ENCODE measurements at places on chromosomes 4 and X.

GRCh38 chrX:13892856-13893255 lies 76.0 kb upstream of the GPM6B start:
- no peak for DNase-seq

- DNase-seq: no peak
These were observed 99.5 kb upstream of the KLHL13 start for GRCh38 chrX:118216087-118216486.

GRCh38 chr4:13092702-13093101 lies 391.4 kb downstream of the RAB28 start:
- DNase-seq: no peak

DNA sequence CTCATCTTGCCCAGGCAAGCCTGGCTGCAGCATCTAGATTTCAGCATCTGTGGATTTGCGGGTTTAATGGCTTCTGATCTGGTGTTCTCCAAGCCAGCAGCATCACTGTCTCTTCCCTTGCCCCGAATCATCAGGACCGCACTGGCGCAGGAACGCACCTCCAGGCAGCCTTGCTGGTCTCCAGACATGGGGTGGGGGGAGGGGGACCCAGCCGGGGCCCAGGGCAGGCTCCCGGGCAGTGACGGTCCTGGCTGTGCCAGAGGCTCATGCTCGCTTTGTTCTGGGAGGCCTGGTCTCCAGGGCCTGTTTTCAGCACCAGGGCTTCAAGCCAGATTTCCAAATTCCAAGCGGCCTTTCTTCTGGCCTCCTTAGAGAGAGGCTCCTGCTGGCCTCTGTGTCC lies 4.9 kb downstream of the CFAP99 start:
- no peak for DNase-seq

GRCh38 chr4:763922-764321 lies 58.3 kb downstream of the PCGF3 start:
- DNase-seq: no peak

- no peak for DNase-seq
These were observed 4.0 kb upstream of the ZFX start for GRCh38 chrX:24145303-24146186.

DNA sequence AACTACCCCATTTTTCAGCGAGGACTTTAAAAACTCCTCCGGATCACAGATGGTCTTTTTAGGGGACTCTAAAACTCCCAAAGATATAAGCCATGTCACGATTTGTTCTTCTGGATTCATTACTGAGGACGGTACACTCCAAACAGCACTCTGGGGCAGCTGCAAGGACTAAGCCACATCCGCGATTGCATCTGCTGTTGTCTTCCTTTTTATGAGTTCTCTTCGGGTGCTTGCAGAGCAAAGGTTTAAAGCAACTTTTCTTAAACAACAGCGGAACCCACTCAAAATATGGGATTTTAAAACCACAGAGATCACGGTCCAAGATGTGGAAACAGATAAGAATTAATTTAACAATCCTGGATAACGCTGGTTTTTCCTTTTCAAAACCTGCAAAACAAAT lies at the start of gene ARHGEF6:
ARHGEF6 (minus strand) TSS at position 170 of the 400 bp plus-strand sequence; CDS start at position 120, 50 bp downstream.
- no peak for DNase-seq

DNA sequence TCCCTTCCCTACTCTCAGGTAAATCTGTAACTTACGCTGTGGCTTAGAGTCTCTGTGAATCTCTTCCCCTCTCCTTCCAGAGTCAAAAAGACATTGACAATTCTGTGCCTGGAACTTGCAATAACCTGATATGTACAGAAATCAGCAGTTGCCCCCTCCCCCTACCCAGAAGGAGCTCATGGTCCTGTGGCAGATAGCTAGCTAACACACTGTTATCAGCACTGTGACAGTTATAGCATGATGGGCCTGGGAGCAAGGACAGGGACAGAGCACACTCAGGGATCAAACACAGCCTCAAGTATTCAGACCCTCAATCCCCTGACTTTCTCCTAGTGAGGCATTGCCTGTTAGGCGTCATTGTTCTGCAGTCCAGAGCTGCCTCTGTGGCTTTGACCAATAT lies 18.7 kb upstream of the MAGEA10 start:
- no peak for DNase-seq

- DNase-seq: no peak
These were observed 902 bp upstream of the FGD1 start for GRCh38 chrX:54496936-54497335.

- DNase-seq: no peak
These were observed 16.2 kb downstream of the DGKQ start for GRCh38 chr4:957231-957580.

DNA sequence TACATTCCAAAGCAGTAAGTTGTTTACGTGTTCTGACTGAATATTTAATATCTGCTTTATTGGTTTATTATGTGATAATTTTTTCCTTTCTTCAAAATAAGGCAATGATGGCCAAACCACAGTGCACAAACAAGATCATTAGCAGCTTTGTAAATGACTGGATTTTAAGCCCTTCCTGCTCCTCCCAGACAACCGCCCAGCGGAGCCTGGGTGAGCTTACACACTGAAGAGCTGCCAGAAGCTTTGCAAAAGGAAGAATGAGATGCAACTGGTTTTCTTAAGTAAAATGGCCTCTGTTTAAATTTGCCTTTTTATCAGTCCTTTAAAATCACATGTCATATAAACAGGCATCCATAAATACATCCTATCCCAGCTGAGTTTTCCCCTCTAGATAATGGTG lies 52.2 kb downstream of the SPARCL1 start:
- no peak for DNase-seq

- no peak for DNase-seq
These were observed 18.8 kb downstream of the SPACA5 start for GRCh38 chrX:48025561-48025960.

- DNase-seq: no peak
These were observed 15.0 kb downstream of the SCARB2 start for GRCh38 chr4:76198411-76199237.

- no peak for DNase-seq
These were observed 153.7 kb downstream of the AMELX start for GRCh38 chrX:11446949-11447348.

GRCh38 chr4:105619188-105619931 lies 66.9 kb downstream of the ARHGEF38 start:
- DNase-seq: no peak

DNA sequence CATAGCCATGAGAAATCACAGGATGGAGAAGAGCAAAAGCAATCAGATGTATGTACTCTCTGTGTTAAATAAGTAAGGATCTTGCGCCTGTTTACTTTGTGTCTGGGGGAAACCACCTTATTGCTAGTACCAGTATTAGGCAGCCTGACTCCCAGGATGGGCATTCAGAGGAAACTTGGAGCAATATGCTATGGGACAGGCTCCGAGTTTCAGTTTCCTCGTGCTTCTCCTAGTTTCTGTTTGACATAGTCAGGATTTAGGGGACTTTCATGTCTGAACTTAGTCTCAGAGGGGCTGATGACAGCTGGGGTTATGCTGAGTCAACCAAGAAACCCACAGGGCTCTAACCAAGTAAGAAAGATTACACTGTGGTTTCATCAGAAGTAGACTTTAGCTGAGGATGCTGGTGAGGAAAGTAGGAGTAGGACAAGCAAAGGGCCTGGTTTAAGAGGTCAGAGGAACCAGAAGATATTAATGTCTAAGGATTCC lies 13.5 kb downstream of the NSUN7 start:
- no peak for DNase-seq

DNA sequence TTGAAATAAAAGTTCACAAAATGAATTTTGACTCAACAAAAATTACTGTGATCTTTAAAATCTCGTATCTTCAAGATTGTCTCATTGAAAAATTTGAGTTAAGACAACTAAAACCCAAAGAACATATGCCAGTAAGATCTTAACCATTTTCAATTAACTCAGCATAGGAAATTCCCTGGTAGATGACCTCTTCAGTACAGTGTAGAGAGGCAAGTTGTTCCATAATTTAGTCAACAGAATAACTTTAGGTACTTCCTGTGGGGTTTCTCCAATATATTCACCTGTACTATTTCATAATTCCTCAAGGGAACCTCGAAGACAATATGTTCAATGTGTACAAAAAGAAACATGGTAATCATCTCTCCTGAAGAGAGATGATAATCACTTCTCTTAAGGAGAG lies 145.3 kb downstream of the COL25A1 start:
- no peak for DNase-seq

DNA sequence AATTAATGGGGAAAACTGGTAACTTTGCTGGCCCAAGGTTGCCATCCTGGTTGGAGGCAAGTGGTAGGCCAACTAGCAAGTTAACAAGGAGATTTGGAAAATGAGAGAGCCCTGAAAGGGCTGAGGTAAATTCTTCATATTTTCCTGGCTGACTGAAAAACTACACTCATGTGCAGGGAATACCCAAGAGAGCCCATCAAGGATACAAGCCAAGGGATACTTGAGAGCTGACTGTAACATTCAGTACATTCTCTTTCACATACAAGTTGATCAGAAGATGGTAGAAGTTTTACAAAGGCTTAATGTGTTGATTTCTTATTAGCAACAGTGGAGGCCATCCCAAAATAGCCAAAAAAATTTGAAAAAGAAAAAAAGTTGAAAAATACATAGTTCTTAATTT lies 33.3 kb downstream of the IL2 start:
- DNase-seq: no peak

- DNase-seq: no peak
These were observed 105.1 kb upstream of the ADGRL3 start for GRCh38 chr4:61094854-61095598.

DNA sequence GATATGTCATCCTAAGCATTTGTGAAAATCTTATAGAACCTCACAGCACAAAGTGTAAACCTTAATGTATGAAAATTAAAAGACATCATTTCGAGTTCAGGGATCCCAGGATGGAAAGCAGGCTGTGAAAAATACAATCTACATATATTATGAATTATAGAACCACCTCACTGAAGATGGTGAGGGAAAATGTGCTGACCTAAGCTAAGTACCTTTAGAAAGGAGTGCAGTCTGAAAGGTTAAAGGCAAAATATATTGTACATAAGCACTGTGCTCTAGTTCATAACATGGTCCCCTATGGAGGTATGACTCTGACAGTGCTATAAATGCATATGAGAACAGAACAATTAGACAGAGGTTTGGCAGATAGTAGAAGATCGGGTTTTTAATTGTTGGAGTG lies 368.6 kb downstream of the TMA16 start:
- no peak for DNase-seq

DNA sequence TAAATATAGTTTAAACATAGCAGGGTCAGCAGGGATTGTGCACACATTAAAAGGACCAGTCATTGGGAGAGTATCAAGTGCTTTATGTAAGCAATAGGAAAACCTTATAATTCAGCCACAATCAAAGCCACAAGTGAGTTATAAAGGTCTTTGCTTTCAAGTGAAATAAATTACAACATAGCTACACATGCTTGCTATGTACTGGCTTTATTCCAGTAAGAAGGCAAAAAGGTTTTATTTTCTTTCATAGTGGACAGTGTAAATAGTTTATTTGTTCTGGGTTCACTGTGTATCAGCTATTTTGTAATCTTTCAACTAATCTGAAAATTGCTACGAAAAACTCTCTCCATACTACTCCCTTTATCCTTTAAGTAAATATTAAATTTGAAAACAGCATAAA lies 691.4 kb downstream of the PCDH7 start:
- no peak for DNase-seq

DNA sequence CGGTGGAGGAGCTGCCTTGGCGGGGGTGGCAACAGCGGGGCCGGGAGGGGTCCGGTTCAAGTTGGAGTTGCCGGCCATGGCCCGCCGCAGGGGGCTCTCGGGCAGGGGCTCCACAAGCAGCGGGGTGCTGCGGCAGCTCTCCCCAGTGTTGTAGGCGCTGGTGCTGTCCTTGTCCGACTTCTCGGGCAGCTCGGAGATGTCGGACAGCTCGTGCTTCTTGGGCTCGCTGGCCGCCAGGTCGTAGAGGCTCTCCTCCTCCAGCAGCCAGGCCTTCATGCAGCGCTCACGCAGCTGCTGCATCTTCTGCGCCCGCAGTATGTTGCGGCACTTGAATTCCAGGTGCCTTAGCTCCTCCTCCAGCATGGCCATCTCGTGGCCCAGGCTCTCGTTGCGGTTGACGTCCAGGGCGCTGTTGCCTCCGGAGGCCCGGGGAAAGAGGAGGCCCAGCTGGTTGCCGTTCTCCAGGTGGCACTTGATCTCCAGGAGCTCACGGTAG lies 9.7 kb downstream of the SSR4 start:
- DNase-seq: no peak

- DNase-seq: no peak
These were observed 105.1 kb downstream of the CXCL13 start for GRCh38 chr4:77710684-77711083.

GRCh38 chr4:10175626-10176025 lies 59.0 kb upstream of the WDR1 start:
- no peak for DNase-seq

DNA sequence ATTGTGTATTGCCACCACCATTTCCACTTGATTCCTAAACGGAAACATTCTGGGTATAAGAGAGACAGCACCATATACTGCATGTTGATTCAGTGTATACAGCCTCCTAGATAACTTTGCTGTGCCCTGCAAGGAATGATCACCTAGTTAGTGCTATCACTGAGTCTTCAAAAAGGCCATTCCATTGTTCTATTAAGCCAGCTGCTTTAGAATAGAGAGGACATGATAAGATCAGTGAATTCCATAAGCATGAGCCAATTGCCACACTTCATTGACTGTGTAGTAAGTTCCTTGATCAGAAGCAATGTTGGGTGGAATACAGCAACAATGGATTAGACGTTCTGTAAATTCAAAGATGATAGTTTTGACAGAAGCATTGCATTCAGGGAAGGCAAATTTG lies 1047.3 kb downstream of the PCDH18 start:
- DNase-seq: no peak

GRCh38 chrX:67724359-67725110 lies 180.7 kb downstream of the AR start:
- no peak for DNase-seq

- no peak for DNase-seq
These were observed 53.3 kb downstream of the WFS1 start for GRCh38 chr4:6322761-6323566.

DNA sequence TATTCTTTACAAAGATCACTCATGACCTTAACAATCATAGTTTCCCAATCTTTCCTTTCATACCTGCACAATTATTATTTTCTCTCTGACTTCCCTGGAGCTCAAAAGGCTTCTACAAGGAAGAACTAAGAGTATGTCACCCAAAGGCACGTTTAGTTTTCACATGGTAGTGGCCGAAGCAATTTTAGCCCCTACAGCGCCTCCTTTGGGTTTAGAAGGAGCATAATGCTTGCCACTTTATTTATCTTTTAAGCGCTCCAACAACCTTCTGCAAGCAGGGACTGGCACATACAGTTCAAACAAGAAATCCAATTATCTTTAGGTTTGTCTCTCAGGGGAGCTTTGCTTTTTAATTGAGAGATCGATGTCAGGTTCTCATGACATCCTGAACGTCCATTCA lies 42.0 kb upstream of the IGSF1 start:
- DNase-seq: no peak

GRCh38 chr4:151169223-151169622 lies 69.8 kb downstream of the RPS3A start:
- DNase-seq: no peak
